ENCODE measurements at places on chromosomes 13 and 19.

DNA sequence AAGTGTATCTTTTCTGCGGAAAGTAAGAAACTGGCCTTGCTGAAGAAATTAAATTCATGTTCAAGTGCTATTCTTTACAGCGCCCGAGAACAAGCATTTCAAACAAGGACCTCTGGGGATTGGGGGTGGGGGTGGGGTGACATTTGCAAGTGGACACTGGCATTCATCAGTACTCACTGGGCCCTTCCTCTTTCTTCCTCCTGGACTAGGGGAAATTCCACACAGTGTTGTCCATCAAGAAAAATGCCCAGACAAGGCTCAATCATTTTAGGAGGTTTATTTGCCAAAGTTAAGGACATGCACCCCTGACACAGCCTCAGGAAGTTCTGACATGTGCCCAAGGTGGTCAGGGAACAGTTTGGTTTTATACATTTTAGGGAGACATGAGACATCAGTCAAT, 22.9 kb upstream of the OR10H1 start:
- peak; percentile 57 for DNase-seq

DNA sequence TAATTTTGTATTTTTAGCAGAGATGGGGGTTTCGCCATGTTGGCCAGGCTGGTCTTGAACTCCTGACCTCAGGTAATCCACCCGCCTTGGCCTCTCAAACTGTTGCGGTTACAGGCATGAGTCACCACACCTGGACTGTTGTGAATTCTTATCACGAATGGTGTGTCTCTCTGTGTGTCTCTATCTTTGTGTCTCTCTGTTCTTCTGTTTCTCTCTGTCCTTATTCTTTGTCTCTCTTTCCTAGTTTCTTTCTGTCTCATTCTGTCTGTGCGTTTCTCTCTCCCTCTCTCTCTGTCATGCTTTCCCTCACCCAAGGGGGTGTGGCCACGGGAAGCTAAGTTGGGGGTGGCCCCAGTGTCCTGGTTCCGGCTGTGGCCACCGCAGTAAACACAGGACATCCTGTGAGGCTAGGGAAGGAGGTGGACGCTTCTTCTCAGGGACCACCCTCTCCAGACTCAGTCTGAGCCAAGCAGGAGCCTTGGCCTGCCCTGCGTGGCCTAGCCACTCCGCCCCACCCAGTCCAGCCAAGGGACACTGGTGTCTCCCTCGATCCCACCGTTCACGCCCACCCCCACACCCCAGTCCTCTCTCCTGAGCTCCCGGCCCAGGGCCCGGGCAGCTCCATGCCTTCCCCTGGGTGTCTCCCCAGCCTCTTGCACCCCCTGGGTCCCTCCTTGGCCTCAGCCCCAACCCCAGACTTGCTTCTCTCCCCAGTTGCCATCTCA, 3.9 kb upstream of the PRX start:
- peak; percentile 44 for DNase-seq

DNA sequence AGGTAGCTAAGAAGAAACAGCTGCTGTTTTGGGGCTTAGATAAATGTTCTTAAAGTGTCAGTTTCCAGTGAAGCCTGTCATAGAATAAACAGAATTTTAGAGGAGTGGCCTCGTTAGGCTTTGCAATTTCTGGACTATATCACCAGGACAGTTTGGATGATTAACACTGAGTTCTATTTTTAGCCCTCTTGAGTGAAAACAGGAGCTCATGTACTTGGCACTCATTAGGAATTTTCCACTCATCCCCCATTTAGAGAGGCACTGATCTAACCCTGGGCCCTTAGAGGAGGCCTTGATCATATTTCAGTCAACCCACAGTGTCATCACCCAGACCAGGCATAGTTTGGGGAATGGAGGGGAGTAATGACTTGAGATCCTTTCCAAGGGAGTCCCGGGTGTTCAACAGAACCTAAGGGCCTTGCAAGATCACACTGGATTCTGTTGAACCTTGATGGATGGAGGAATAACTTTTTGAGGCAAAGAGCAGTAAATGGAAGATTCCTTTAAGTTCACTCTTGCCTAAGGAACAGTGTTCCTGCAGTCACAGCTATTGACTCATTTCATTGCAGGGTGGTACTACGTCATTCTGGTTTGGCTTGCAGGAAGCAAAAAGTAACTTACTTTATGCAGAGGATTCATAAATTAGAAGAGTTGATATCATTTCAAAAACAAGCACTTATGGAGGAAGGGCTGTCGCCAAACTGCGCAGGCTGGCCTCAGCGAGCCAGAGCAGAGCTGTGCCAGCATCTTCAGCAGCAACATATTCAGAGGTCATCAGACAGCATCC, 160.2 kb downstream of the SLC7A1 start:
- DNase-seq: no peak

- no peak for DNase-seq
Observed at GRCh38 chr13:38687246-38688229, 661 bp downstream of the FREM2 start.

GRCh38 chr19:56162258-56162657, 13.6 kb upstream of the GALP start:
- DNase-seq: peak; percentile 76

DNA sequence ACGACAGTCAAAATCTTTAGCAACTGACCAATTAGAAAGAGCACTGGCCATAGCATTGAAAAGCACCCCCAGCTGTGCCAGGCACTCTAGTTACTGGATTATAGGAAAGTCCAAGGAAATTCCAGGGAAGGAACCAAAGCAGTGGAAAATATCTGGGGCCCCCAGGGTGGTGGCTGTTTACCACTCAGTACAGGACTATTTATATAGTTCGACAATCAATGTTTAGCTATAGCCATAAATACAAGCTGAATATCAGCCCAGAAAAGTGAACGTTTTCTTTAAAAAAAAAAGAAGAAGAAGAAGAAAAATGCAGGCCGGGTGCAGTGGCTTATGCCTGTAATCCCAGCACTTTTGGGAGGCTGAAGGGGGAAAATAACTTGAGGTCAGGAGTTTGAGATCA, 55.2 kb upstream of the UBAC2 start:
- DNase-seq: no peak

- peak; percentile 76 for DNase-seq
Observed at GRCh38 chr19:3563709-3564524, 6.5 kb upstream of the MFSD12 start.

DNA sequence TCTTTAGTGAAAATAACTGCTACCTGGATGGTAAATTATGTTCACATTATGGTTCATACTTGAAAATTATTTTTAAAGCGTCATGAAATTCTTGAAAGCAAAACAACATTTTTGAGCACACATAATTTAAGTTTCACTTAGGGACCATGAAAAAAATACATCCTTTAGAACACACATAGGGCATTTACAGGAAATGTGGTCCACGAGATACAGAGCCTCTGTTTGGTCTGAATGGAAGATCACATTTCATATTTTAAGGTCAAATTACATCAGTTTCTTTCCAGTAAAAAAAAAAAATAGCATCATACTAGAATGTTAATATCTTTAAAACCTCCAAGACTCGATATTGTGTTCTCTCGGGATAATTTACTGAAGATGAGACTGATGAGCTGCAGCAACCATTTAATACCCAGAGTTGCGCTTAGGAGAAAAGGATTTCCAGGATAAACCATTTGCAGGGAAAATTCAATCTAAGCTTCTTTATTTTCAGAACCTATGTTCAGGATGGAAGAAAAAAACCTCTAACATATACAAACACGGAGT, 720.7 kb downstream of the DIAPH3 start:
- DNase-seq: no peak

DNA sequence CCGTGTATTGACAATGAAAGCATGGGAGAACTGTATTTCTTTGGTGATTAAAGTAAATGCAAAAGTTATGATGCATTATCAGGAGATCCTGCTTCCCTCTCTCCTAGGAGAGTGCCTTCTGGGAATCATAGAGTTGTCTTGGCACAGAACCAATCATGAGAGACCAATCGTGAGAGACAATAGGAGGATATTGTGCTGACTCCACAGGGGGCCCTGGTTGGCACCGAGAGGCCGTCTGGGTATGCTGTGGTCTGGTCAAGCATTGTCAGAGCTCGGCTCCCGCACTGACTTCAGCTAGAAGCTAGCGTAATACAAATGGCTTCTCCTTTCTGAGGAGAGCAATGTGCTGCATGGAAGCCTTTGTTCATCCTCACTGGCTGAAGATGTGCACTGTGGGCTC, 131.5 kb upstream of the GJB6 start:
- no peak for DNase-seq

- peak; percentile 36 for DNase-seq
Observed at GRCh38 chr13:91247768-91248167, 99.7 kb upstream of the MIR17HG start.

- DNase-seq: no peak
Observed at GRCh38 chr19:5123646-5124045, 154.7 kb downstream of the KDM4B start.

GRCh38 chr19:39160889-39161672, 35.5 kb downstream of the PAK4 start:
- DNase-seq: no peak
